ENCODE measurements at places on chromosomes 6 and 20.

- no peak for DNase-seq
Measured at GRCh38 chr6:26416288-26416687, 14.2 kb downstream of the BTN3A1 start.

DNA sequence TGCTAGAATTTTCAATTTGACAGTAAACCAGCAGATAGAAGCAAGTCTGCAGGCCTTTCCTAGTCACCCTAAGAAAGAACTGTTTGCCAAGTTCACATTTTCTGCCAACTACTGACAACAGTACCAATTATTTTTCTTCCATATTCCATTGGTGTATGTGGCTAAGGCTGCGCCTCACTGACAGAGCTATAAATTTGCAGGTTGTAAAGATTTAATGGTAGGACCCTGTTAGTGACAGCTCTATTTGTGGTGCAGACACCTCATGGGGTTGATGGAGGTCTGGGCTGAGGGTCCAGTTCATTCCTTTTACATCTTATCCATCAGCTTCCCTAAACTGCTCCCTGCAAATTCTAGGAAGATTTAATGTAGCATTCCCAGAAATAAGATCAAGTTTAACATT is 228.5 kb downstream of the FRK start:
- DNase-seq, result no peak

GRCh38 chr20:37501940-37502339 is 19.1 kb upstream of the NNAT start:
- no peak for DNase-seq

GRCh38 chr6:11434565-11435326 is 102.8 kb upstream of the TMEM170B start:
- no peak for DNase-seq

GRCh38 chr6:34084591-34085290 is 61.1 kb downstream of the GRM4 start:
- DNase-seq, result no peak

DNA sequence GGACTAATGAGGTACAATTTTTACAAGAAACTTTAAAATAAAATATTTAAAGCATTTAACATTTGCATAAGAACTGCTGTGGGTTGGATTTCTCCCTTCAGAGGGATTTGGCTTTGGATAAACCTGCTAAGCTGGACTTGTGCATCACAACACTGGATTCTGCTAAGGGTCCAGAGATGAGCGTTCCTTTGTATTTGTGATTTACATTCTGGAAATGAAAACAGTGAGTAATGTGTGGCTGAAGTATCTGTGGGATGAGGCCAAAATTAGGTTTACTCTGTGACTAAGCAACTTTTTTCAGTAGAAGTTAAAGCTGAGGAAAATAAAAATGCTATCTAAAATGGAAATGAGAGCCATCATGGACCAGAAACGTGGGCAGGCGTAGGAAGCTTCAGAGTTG is 494.3 kb downstream of the EPM2A start:
- no peak for DNase-seq

GRCh38 chr20:35009665-35010328 is 54.1 kb downstream of the MYH7B start:
- no peak for DNase-seq

DNA sequence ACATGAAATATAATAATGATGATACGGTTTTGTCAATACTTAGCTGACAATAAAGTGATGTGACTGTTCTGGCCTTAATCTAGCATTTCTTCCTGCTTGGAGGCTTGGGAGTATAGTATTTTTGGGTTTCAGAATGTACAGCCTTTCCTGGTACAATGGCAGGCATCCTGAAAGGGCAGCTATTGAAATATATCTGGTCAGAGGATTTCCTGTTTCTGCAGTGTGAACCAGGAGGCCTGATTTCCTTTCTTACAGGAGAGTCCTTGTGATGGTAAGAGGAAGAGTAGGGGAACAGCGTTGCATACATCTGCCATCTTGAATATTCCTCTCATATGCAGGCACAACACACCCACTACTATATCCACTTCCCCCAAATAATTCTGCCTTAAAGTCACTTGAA is 93.7 kb downstream of the MYO6 start:
- no peak for DNase-seq

GRCh38 chr20:59598625-59599310 is 5.6 kb upstream of the PHACTR3 start:
- no peak for DNase-seq

GRCh38 chr6:111631903-111632460 is 26.3 kb upstream of the TRAF3IP2 start:
- DNase-seq, result no peak

DNA sequence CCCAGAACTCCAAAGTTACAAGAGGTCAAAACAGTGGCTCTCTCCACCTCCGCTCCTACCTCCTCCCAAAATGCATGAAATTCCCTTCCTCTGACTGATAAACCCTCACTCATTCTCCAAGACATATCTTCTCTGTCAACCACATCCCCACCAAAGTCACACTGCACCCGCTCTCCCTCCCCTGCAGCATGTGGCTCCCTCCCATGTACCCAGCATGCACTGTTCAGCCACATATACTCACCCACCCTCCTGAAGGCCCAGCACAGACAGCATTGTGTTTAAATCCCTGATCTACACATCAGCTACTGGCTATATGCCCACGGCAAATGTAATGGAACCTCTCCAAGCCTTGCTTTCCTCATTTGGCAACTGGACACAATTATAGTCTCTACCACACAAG is 5.5 kb upstream of the POU5F1 start:
- no peak for DNase-seq

DNA sequence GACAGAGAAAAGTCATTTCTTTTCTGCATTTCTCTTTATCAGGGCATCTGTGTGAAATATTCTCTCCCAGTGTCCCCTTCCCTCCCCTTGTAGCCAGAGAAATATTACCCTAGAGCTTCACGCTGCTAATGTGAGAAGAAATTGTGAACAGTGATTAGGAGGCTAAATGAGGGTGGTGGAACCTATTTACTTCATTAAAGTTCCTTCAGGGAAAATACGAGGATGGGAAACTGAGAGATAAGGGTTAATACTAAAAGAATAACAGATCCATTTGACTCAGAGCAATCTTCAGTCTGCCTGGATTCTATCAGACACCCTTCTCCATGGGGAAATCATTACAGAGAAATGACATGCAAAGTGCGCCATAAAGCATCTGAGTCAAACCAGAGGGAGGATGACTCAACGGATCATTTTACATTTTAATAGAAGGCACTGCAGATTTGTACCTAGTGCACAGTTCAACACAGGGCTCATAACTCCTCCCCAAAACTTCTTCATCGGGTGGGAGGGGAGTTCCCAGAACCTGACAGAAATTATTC is 131.3 kb downstream of the GJA10 start:
- DNase-seq, result no peak
